ENCODE measurements at places on chromosomes 1 and 21. TPM values are rescaled to one million over a fixed set of nuclear protein-coding genes. Genes with fewer than 3 reads are reported as not detected.

GRCh38 chr1:196449460-196449859 lies 158.8 kb downstream of the KCNT2 start:
- DNase-seq, result no peak

DNA sequence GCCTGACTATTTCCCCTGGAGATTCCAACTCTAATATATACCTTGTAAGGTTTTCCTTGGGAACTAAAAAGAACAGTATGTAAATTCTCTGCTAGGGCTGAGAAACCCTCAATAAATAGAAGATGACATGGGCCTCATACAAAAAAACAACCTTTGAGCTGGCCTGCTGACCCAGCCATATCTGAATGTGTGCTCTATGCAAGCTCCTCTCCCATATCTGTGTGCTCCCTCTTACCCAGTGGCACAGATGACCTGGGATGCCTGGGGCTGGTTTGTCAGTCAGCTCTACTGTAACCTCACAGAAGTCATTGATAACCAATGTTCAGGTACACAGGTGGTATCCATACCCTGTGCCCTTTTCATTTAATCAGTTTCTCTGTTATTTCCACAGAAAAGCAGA lies 329.2 kb downstream of the SEC16B start:
- no peak for DNase-seq

DNA sequence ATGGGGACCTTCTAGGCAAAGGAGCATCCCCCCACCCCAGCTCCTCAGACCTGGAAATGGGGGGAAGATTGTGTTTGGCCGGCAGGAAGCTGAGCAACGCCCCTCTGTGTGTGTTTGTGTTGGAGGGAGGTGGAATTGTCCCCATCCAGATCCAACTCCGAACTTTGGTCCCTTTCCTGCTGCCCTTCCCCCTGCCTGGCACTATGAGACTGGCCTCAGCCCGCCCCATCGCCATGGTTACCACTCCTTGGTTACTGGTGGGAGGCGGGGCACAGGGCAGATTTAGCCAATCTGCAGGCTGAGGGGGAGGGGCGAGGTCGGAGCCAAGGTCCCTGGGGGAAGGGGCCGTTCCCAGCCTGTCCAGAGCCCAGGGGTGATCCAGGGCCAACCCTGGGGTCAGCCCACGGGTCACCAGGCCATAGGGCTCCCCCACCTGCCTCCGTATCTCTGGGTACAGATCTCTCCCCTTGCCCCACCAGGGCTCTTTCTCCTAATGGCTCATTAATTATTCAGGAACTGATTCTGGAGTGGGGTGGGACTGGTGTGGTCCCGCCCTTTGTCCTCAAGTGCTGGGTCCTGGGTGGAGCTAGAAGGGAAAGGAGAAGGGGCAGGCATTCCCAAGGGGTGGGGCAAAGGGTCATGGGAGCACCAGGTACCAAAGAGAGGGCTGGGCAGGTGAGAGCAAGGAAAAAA lies 15.2 kb downstream of the PTPRF start:
- DNase-seq, result peak; percentile 32

DNA sequence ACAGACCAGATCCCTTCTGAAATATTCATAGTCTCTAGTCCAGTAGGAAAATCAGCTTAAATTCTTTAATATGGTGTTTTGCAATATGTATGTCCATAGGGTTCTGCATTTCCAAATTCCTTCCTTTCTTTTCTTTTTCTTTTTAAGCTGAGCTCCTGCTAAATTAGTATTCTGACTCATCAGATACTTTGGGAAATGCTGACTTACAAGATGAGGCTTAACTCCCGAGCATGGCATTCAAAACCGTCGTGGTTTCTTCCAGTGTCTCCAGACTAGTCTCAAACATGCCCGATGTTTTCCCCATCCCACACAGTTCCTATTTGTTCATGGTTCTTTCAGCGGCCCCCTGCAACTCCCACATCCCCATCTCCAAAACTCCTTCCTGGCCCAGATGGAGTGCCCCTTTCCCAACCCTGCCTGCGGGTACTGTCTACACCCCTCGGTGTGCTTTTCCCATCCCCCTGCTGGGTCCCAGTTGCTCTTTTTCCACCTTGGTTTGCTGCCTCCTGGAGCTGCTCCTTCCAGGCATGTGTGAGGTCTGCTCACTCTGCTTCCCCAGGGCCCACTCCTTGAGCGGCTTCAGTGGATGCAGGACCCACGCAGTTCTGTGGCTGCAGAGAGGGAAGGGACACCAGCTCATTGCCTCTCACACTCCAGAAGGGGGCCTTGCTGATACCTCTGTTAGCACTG lies 19.5 kb upstream of the ETV3 start:
- DNase-seq, result peak; percentile 20

GRCh38 chr1:28648008-28648473 lies 359 bp upstream of the RNU11 start:
- peak; percentile 94 for DNase-seq

PROK1 gene
- 0.24 TPM for total RNA-seq

Data from RPMI7951 (cell line).